Lung (tissue), 17 donors: ENCODE measurements at places on chromosomes 6 and 20.

DNA sequence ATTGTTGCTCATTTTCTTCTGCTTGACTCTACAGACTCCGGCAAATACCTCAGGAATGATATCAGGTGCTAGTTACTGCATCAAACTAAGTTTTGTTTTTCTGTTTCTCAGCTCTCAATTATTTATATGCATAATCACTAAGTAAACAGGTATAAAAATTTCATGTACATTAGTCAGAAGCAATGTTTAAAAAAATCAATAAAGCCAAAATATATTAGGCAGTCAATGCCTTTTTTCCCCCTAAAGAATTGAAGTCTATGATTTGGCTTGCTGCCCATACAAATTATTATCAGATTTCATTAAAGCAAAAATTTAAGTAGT is 20.6 kb upstream of the MRS2 start:
- DNase-seq: no peak

- DNase-seq: no peak
Measured at GRCh38 chr6:79094938-79095337, 16.9 kb upstream of the PHIP start.

- DNase-seq: peak; percentile 15
Measured at GRCh38 chr6:36301781-36302180, 31.9 kb downstream of the PNPLA1 start.

DNA sequence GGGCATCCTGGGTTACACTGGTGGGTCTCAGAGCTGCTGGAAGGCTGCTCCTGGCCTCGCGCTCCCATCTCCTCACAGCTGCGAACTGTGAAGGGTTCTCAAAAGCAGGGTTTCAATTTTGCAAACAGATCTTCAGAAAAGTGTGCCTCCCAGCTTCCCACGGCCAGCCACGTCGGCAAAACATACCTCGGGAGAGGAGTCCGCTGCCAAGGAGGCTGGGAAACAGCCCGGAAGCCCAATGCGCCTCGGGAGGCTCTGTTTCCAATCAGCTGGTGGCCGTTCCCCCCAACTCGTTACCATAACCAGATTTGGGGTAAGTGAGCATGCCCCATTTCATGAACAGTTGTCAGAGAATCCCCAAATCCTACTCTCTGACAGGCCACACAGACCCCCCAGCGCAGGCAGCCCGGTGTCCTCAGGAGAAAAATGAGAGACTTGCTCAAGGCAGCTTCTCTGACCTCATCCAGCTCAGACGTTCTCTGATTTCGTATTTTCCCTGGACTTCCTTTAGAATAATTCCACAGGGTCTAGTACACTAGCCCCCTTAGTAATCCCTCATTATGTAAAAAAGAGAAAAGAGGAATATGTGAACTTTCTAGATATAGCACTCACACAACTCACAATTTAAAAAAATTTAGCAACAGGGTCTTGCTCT is 98.4 kb downstream of the SNX5 start:
- peak; percentile 75 for DNase-seq

- DNase-seq: no peak
Measured at GRCh38 chr6:53496797-53497375, 48.0 kb downstream of the GCLC start.

GRCh38 chr20:57560554-57561355 is at the start of gene PCK1:
PCK1 (plus strand) TSS chr20:57561110; CDS start chr20:57561412, 302 bp downstream.
- DNase-seq: peak; percentile 77

GRCh38 chr6:13579911-13580310 is 5.5 kb downstream of the SIRT5 start:
- DNase-seq: no peak

GRCh38 chr20:22473293-22473692 is 111.1 kb downstream of the FOXA2 start:
- DNase-seq: no peak

- DNase-seq: no peak
Measured at GRCh38 chr6:7446619-7447325, 57.2 kb downstream of the RIOK1 start.

DNA sequence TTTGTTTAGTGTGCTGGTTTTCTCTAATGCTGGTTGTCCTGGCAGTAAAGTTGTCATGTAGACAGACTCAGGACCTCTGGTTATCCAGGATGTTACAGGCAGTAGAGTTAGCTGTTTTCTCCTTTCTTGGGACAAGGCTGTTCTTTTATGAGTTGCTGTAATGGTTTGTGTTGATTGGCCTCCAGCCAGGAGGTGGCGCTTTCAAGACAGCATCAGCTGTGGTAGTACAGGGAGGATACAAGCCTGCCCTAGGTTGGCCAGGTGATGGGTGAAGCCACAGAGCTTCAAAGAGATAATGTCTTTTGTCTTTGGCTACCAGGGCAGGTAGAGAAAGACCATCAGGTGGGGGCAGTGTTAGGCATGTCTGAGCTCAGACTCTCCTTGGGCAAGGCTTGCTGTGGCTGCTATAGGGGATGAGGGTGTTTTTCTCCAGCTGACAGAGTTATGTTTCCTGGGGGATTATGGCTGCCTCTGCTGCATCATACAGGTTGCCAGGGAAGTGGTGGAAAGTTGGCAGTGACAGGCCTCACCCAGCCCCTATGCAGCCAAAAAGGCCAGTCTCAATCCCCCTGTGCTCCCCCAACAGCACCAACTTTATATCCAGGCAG is 127.2 kb upstream of the TAB2 start:
- no peak for DNase-seq

DNA sequence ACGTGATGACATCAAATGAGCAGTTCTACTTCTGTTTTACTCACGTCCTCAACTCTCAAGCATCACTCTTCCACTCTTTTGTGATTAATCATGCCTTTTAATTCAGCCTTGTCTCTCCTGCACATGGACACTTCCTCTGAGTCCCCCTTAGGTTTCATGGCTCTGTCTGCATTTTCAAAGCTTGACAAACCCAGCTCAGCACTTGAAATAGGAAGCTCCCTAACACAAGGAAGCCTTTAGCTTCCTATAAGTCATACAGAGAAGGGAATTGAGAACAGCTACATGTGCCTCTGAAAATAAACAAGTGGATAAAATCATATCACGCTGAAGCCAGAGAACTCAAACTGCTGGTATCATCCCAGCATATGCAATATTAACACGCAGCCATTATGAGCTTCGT is 21.2 kb downstream of the KIF16B start:
- DNase-seq: no peak

GRCh38 chr6:22928775-22929174 is 359.4 kb downstream of the HDGFL1 start:
- DNase-seq: no peak

DNA sequence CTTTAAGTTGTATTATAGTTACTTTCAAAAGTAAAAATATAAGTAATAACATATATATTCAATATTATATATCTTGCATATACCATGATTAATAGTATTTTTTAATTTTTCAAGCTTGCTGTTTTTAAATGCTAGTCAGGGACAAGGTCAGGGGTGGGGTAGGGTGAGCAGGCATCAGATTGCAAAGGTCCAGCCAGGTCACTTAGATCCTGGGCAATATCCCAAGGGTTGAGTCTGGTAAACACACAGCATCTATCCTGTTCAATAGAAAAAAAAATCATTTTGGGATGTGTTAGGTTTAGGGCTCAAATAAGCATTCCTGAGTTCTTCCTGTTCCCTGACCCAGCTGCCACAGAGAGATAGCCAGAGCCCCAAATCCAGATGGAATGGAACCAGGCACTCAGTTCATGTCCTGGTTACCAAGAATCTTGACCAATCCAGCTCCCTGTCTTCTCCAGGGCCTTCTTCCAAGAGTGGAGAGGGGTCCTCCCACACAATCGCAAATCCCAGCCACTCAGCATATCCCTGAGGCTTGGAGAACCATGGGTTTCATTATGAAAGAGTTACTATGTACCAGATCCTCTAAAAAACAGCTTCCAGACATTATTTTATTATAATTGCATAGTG is 134.9 kb upstream of the TOP1 start:
- DNase-seq: no peak

- DNase-seq: no peak
Measured at GRCh38 chr6:118930680-118931079, 4.3 kb downstream of the MCM9 start.

DNA sequence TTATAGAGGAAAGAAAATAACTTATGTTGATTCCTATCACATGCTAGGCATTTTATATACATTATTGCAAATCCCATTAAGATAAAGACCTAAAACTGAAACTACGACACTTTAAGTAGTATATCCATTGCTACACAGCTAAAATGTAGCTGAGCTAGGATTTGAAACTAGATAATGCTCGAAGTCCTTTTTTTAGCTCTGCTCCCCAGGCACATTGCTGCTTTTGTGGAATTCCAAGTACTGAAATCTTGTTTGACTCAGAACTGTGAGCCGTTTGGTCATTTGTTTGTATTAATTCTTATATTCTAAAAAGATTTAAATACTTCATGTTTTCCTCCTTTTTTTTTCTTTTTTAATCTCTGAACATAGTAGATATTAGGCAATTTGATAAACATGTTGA is 644.8 kb downstream of the HACE1 start:
- DNase-seq: no peak

- DNase-seq: no peak
Measured at GRCh38 chr6:108027594-108027993, 46.9 kb downstream of the OSTM1 start.

- DNase-seq: no peak
Measured at GRCh38 chr6:57013521-57013926, 33.0 kb upstream of the KIAA1586 start.

DNA sequence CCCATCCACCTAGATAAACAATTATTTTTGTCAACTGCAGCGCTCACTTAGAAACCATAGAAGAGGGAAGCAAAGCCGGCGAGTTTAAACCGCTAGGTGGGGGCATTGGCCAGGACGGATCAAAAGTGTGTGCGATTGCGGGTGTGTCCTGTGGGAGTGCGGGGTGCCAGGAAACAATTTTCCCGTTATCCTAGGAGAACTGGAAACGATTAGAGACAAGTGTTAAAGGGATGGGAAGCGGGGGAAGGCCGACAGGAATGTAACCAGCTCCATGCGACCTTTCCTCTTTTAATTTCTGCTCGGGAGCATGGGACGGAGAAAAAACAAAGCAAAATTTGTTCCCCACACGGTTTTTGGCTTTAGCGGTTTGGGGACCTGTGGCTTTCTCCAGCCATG is 2.8 kb upstream of the HTR1B start:
- DNase-seq: peak; percentile 70

- DNase-seq: no peak
Measured at GRCh38 chr20:40814631-40814960, 125.6 kb upstream of the MAFB start.

GRCh38 chr20:24147961-24148360 is 159.4 kb upstream of the GGTLC1 start:
- no peak for DNase-seq

GRCh38 chr20:347640-348484 is 951 bp downstream of the NRSN2 start:
- peak; percentile 98 for DNase-seq

GRCh38 chr20:3074812-3075211 is 3.4 kb downstream of the OXT start:
- DNase-seq: no peak

- DNase-seq: no peak
Measured at GRCh38 chr6:156126535-156126934, 650.6 kb upstream of the ARID1B start.

DNA sequence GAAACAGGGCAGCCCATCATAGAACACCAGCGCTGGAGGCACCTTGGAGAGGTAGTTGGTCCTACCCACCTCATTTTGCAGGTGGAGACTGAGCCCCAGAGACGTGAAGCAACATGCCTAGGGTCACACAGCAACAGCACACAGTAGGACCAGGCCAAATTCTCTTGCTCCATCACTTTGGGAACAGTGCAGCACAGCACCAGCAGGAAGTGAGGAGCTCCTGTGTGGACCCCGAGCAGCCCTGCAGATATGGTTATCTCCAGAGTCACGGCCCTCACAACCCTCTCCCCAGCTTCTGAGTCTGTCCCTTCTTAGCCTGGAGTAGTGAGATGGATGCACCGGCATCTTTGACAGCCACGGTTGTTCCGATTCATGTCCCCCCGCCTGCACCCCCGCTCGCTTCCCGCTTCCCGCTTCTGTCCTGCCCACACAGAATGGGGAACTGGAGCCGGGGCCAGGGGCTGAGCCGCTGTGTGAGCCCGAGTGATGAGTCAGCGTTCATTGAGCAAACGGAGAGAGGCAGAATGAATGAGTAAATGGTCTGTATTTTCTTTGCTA is 72.6 kb upstream of the DUSP22 start:
- peak; percentile 49 for DNase-seq

DNA sequence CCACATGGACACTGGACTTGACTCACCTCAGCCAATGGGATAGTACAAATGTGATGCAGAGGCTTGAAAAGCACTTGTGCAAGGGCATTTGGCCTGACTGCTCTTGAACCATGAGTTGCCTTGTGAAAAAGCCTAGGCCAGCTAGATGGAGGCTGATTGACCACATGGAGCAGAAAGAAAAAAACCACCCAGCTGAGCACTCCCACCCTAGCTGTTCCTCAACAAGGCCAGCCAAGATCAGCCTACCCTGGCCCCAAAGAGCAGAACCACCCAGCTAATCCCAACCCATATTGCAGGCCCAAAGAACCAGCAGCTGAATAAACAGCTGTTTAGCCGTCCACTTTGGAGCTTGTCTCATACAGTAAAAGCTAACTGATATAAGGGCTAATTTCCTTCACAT is 36.7 kb downstream of the PXDC1 start:
- DNase-seq: no peak

- DNase-seq: no peak
Measured at GRCh38 chr20:47188540-47188939, 168.0 kb downstream of the ZMYND8 start.

DNA sequence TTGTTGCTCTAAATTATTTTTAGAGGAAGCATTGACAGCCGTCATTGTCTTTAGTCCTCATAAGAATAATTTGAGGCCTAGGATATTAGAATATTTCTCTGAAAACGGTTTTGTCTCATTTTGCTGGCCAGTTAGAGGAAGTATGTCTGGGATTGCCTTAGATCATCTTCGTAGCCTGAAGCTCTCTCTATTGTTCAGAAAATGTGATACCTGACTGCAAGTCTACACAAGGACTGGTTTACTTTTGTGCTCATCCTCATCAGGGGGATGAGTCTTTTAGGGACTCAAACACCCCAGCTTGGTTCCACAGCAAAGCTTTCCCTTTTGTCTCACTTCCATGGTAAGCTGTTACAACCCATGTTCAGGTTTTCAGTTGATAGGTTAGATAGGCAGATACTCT is 141.8 kb downstream of the FARS2 start:
- no peak for DNase-seq

- peak; percentile 61 for DNase-seq
Measured at GRCh38 chr20:56974499-56975250, 291.8 kb downstream of the BMP7 start.

DNA sequence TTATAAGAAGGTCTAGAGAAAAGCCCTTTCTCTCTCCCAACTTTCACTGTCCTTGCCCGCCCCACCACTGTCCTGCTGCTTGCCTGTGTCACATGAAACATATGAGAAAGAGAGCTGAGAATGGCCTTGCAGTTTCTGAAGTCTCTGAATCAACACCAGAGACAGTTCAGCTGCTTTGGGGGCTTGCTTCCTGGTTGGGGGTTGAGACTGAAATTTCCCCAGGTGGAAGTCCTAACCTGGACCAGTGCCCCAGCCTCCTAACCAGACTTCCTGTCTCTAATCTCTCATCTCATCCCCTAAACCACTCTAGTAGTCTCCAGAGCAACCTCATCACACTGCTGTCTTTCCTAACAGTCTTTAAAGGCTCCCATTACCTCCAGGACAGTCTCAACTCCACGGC is 10.7 kb downstream of the TRAM2 start:
- DNase-seq: no peak

GRCh38 chr6:128316258-128316929 is 204.0 kb downstream of the PTPRK start:
- no peak for DNase-seq

GRCh38 chr6:77173472-77174074 is 289.7 kb downstream of the HTR1B start:
- DNase-seq: no peak

- DNase-seq: no peak
Measured at GRCh38 chr20:53309515-53309914, 284.1 kb downstream of the ZNF217 start.
